ENCODE measurements at places on chromosomes 1 and 21.

DNA sequence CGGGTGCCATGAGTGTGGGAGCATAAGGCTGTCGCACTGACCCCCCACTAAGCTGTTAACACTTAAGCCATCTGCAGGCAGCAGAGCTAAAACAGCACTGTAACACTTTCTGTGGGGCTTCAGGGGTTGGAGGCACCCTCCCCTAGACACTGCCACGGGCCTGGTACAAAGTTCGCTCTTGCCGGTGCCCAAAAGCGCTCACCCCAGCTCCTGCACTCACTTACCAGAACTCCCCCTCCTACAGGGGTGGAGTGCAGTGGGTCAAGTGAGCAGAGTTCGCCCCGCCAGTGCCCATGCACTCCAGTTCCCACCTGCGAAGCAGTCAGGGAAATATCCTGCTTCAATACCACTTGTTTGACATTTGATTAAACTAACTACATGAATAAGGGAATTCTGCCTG is 46.3 kb upstream of the CFAP298 start:
- no peak for DNase-seq

GRCh38 chr1:161119092-161119903 is 1.4 kb downstream of the NIT1 start:
- no peak for DNase-seq

DNA sequence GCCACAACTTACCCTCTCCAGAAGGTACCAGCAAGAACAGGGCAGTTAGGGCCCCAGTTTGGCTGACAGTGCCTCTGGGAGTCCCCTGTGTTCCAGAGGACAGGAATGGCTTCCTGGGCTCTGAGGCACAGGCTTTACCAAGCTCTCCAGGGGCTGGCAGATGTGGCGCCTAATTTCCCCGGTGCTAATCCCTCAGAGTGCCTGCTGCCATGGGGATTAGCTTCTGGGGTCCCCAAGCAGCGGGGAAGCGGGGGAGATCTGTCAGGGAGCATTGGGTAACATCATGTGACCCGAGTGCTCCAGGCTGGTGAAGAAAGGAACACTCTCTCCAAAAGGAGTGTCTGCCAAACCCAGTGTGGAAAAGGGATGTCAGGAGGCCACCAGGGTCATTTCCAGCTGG is at the start of gene LACTBL1:
TSS of gene LACTBL1 (minus strand) at position 107 of the 400 bp plus-strand sequence. CDS start 550 bp downstream, outside the sequence.
- DNase-seq, result no peak

- no peak for DNase-seq
Measured at GRCh38 chr1:168135116-168135920, 1.4 kb downstream of the GPR161 start.

- DNase-seq, result no peak
Measured at GRCh38 chr21:44723177-44724131, 12.1 kb upstream of the TSPEAR start.

- DNase-seq, result no peak
Measured at GRCh38 chr1:88800382-88801051, 90.8 kb downstream of the GTF2B start.

DNA sequence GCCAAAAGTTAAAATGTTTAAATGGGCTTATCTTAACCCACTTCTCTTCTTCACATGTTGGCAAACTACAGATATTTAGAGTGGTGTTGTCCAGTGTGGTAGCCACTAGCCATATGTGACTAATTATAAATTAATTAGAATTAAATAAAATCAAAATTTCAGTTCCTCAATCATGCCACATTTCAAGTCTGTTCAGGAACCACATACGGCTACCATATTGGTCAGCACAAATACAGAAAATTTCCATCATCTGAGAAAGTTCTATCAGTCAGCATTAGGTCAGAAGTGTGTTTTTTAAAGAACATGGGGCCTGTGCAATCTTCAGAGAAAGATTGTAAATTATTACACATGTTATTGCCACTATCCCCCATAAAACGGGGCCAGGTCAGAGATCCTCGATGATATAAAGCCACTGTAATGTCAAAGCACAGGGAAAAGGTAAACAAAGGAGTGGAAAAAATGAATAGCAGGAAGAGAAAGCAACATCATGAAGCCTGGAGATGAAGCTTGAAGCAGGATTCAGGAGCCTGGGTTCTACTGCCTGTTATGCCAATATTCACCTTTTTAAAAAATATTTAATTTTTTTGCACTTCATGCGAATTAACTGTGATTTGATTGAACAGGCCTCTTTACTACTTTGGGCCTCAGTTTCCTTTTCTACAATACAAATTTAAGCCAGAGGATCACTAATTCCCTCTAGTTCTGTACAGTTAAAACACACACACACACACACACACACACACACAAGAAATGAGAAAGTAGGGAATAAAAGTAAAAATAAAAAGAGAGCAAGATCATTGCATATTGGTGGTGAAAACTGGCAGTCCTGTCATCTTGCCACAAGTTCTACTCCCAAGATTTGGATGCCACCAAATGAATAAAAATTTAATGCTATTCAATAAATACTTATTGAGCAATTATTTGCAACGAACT is 2.3 kb downstream of the RSBN1 start:
- DNase-seq, result no peak

DNA sequence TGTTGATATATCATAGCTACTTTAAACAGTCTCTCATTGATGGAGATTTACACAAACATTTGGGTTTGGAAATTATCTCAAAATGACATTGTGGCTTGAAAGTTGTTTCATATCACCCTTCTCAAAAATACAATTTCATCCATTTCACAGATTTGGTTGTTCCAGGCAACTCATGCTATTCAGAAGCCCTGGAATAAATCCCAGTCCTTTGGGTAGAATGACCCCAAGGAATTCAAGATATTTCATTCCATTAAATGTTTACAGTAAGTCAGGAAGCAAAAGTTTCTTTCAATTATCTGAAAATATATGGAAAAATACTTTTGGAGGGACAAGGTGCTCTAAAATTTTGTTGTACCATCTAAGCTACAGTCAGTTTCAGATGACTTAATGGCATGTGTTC is 27.1 kb downstream of the MPZL1 start:
- DNase-seq, result no peak

DNA sequence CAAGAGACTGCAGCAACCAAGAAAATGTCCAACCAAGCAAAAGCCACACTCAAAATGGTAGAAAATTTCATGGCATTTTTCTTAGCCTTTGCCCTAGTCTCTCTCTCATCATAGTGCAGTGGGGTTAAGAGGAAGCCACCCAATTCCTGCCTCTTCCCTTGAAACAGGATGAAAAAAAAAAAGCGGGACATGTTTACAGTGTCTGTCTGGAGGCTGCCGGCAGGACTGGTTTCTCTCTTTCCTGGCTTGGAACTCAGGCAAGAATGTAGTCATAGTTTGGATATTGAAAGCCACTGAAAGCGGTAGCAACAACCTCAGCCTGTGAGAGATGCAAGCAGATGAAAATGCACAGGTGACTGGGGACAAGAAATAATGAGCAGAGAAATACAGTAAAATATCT is 13.3 kb upstream of the TNFSF18 start:
- no peak for DNase-seq

DNA sequence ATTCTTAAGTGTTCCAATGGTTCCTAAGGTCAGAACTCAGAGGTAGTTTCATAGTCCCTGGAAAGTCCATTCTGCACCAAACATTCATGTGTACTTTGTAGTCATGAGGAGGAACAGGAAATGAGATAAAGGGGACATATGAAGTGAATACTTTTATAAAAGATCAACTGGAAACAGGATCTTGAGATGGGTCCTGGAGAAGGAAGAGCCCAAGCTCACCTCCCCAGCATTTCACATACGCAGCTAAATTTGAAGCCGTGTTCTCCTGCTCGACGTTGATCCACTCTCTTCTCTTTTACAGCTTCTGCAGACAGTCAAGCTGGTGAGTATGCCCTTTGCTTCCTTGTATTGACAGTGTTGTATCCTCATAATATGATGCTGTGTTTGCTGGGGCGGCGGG is 429 bp downstream of the FCGR2A start:
- DNase-seq, result no peak

DNA sequence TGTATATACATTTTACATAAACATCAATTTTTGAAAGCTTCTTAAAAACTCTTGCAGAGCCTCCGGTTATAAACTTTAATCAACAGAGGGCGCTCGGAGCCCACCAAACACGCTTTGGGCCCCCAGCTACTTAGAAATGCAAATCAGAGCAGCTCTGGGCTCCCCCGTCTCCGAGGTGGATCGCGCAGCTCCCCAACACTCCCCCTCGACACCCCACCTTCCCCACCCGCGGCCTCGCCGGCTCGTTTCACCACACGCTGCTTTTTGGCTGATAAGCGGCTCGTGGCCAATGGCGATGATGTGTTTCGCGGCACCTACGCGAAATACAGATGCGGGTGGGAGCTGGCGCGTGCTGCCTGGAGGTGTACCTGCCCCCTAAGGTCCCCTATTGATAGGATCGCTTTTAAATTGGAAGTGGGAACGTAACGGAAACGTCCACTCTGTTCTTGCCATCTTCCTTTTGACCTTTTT is 1.7 kb upstream of the KIF26B start:
- DNase-seq, result no peak

- no peak for DNase-seq
Measured at GRCh38 chr1:203528976-203529835, 35.3 kb downstream of the OPTC start.
